ENCODE measurements at places on chromosomes 7 and 10.

DNA sequence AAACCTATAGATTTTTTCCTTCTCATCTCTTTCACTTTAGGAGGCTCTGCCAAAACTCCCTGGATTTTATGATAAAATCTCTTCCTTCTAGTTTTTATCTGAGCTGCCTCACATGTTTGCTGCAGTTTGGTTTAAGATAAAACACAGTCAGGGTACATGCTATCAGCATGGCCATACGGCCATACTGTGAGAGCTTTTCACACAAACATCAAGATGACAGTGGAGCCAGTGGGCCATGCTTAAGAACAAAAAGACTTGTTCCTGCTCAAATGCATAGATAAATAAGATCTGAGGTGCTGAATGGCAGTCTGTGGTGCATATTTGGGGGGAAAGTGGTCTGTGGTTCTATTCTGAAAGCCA lies 91.0 kb downstream of the ELMO1 start:
- no peak for DNase-seq

- no peak for DNase-seq
Observed at GRCh38 chr7:104536956-104537355, 208.6 kb downstream of the LHFPL3 start.

- DNase-seq = no peak
Observed at GRCh38 chr7:1260244-1260635, 27.6 kb downstream of the UNCX start.

DNA sequence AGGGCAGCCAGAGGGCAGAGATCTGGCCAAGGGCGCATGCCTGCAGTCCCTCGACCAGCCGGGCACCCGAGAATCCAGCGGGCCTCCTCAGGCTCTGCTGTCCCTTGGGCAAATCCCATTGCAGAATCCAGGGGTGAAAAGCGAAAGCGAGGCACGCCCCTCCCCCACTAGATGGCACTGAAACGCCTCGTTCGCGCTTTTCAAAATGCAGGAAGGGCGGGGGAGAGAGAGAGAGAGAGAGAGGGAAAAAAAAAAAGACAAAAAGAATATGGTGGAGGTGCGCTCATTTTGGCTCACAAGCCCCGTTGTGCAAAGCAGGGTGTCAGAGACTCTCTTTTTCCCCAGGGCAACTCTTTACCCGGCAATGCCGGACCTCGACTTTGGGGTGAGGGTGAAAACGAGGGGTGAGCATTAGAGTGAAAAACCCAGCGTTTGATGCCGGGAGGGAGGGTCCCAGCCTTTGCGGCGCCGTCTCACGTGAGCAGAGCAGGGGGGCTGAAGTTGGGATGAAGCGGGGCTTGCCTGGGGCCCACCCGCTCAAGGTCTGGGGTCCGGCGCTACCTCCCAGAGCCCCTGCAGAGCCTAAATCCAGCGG lies 2.5 kb upstream of the TMEM178B start:
- DNase-seq = peak; percentile 48

DNA sequence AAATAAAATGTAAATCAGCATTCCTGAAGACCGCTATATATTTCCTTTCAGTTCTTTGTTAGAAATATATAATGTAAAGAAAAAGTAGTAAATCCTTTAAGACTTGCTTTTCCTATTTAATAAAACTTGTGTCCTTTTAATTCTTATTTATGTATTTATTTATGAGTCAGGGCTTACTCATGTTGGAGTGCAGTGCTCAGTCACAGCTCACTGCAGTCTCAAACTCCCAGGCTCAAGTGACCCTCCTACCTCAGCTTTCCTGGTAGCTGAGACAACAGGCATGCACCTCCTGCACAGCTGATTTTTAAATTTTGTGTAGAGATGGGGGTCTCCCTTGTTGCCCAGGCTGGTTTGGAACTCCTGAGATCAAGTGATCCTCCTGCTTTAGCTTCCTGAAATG lies 724.5 kb downstream of the ANKRD7 start:
- no peak for DNase-seq

GRCh38 chr7:139570119-139570518 lies 46.6 kb downstream of the CLEC2L start:
- DNase-seq = no peak

- DNase-seq = no peak
Observed at GRCh38 chr10:131726967-131727366, 173.8 kb upstream of the PPP2R2D start.

DNA sequence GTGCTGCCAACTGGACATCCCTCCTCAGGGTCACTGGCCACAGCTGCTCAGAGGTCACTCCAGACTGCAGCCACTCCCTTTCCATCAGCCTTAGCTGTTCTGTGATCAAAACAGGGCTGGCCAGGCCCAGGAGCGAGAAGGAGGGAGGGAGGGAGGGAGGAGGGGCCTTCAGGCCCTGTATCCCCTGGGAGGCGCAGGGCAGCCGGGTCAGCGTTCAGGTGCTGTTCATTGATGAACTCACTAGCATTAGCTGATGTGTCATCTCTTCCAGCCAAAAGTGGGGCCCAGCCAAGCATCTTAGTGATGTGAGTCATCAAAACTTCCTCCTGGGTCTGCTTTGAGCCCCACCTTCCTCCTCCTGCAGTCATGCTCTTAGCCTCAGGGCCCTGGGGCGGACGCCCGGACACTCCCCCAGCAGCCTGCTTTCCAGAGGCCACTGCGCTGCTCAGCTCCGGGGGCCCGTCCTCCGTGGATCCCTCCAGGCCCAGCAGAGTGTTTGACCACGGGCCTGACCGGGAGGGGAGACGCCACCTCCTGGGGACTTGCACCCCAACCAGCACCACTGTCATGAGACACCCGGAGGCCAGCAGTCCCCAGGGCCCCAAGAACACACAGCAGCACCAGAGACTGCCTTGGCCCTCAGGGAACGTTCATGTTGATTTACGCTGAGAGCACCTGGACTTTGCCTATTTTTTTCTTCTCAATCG lies 149.2 kb downstream of the PRKAG2 start:
- no peak for DNase-seq

- DNase-seq = no peak
Observed at GRCh38 chr7:26192485-26193087, 8.0 kb downstream of the HNRNPA2B1 start.

DNA sequence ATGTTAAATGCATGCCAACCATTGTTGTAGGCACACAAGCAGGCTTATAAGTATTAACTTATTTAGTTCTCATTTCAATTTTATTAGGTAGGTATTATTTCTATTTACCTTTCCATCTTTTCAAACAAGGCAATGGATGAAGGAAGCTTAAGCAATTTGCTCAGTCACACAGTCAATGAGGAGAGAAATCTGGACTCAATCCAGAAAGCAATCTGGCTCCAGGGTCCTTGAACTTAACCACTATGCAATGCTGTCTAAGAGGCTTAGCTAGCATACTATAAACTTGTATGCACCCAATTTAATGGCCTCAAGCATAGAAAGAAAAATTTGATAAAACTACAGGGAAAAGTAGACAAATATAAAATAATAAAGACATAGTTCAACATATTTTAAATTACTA lies 88.6 kb downstream of the VWDE start:
- DNase-seq = no peak

- no peak for DNase-seq
Observed at GRCh38 chr10:73083221-73083620, 13.4 kb downstream of the P4HA1 start.

DNA sequence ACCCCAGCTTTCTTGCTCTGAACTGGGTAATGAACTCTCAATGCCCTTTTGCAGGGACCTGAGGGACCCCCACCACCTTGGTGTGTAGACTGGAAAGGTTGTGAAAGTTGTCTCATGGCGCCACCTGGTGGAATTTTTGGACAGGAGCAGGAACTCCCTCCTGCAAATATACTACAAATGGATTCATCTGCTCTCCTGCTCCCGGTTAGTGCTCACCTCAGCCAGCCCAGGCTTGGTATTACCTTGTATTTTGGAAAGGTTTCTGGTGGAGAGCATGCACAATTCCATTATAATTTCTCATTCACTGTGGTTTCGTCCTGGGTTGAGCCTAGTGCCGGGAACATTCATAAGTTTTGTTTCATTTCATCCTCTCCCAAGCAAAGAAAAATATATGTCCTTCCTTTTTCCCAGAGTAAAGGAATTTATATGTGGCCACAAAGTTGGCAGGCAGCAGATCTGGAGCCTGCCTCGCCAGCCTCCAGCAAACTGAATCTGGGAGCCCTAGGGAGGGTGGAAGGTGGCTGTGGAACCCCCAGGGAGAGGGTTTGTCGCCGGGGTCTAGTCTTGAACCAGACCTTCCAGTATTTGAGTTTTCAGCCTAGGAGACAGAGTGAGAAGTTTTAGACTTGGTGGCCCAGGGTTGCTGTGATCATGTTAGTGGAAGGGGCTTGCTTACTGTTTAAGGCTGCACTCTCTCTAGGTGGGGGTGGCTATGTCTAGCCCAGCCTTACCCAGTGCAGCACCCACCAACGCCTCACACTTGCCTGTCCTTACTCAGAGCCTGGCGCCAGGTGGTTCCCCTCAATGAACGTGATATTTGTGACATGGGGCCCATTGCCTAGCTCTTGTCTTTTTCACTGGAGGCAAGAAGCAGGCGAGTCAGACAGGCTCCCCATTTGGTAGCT lies 9.5 kb downstream of the FAM241B start:
- DNase-seq = peak; percentile 57

DNA sequence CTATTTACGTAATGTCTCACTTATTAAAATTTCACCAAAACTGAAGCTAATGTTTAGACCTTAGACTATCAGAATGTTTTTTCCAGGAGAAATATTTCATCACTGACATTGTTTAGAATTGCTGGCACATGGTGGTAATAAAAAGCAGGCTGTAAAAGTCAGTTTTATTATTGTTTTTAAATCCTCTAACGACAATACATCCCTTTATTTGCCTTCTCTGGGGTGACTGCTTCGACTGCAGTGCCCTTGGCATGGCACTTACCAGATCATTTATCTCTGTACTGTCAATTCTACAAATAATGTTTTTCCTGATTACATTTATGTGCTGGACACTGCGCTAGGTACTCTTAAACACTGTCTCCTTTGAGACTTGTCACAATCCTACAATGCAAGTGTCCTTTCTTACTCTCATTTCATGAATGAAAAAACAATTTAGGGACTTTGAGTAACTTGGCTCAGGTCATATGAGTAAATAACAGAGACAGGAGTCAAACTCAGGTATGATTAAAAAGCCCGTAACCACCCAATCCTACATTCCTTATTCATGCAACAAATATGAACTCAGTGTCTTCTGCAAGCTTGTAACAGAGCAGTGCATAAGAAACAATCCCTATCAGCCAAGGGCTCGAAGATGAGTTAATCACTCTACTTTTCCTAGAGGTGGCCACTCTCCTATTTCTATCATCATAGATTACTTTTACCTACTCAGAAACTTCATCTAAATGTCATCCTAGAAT lies 5.6 kb upstream of the ING3 start:
- DNase-seq = no peak

DNA sequence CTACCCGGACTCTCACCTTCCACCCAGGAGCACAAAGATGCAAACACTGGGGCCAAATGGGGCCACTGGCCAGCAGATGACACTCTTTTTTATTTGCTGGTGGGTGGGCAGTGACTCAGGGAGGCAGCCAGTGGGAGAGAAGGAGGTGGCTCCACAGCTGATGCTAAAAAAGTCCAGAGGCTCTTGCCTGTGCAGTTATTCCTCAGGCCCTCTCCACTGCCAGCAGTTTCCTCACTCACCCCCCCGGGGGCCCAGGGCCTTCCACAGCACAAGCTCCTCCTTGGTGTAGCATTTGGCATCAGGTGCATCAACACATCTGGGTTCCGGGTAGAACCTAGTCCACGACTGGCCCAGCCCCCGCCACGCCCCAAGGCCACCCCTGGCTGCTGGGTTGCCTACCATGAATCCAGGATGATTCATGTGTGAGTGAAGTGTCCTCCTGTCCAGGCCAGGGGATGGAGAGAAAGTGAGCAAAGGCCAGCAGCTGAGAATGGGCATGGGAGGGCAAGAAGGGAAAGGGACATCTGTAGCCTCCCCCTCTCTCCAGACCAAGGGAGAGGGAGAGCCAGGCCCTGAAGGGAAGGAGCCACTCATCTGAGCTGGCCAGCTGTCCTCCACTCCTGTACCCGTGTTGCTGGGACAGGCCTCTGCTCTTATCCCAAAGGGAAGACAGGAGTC lies 1.7 kb upstream of the KCNH2 start:
- no peak for DNase-seq

DNA sequence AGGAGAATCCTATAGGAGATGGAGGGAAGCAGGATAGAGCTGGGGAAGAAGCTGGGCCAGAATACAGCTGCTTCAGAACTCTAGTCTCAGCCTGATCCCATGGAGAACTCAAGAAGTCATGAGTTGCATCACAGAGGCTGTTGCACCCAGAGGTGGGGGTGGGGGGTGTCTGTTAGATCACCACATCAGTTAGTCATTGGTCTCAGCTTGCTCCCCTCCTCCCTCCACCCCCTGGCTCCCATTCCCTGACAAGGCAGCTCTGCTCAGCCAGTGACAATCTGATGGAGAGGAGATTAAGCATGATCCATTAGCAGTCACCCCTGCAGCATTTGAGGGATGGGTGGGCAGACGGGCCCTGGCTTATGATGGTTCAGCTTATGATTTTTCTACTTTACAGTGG lies 58.4 kb upstream of the FGL2 start:
- DNase-seq = no peak

- no peak for DNase-seq
Observed at GRCh38 chr7:105112440-105113418, 98.7 kb downstream of the KMT2E start.

DNA sequence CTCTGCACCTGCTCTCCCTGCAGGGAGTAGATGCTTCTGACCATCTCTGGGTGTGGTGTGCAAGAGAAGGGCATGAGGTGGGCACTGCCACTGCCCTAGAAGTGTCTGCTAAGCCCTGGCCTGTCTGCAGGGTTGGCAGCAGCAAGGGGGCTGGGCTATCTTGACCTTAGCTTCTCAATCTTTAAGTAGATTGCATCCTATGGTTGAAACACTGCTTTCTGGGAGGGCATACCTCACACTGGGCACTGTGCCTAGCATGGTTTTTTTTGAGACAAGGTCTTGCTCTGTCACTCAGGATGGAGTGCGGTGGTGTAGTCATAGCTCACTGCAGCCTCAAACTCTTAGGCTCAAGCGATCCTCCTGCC lies 54.9 kb downstream of the CLIP2 start:
- DNase-seq = no peak

DNA sequence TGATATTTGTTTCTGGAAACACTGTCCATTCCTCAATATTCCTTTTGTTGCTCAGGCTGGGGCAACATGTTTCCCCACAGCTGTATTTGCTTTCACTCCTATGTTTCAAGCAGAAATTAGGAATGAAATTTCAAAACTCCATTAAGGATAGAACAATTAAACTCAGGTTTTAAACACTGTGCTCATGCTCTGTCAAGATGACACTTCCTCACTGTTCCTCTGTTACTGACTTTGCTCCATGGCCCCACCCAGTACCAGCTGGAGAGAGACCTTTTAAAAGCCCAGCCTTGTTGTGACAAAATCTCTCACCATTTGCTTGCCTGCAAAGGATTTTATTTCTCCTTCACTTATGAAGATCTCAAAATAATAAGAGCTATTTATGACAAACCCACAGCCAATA lies 197.4 kb downstream of the ELMO1 start:
- no peak for DNase-seq

GRCh38 chr7:149261316-149261828 lies 624 bp upstream of the ZNF783 start:
- peak; percentile 28 for DNase-seq

DNA sequence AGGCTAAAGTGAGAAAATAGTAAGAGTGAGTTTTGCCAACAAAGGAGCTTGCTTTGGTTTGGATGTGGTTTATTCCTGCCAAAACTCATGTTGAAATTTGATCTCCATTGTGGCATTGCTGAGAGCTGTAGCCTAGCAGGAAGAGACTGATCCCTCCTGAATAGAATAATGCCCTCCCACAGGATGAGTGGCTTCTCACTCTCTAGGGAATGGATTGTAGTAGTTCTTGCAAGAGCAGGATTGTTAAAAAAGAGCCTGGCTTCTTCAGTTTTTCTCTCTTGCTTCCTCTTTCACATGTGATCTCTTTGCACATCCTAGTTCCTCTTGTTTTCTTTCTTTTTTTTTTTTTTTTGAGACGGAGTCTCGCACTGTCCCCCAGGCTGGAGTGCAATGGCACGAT lies 34.4 kb downstream of the ASAH2 start:
- DNase-seq = no peak
